ENCODE measurements at places on chromosomes 4 and X. TPM values are rescaled to one million over a fixed set of nuclear protein-coding genes. Genes with fewer than 3 reads are reported as not detected.

DNA sequence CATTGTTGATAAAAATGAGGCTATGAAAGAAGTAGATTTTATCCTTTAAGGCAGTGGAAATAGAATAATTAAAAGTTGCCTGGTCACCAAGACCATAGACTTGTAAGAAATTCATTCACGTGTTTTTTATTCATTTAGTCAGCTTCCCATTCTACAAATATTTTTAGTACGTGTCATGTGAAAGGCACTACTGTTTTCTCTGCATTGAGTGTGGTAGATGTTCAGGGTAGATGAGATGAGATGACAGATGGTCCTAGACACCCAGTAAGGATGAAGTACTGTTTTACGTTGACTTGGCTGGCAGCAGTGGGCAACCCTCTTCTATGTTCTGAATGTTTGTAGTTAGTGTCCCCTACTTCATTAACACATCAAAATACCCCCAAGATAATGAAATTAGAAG is 228.1 kb downstream of the ARHGAP24 start:
- no peak for DNase-seq

ZNF518B gene
- total RNA-seq = 3.7 TPM

DNA sequence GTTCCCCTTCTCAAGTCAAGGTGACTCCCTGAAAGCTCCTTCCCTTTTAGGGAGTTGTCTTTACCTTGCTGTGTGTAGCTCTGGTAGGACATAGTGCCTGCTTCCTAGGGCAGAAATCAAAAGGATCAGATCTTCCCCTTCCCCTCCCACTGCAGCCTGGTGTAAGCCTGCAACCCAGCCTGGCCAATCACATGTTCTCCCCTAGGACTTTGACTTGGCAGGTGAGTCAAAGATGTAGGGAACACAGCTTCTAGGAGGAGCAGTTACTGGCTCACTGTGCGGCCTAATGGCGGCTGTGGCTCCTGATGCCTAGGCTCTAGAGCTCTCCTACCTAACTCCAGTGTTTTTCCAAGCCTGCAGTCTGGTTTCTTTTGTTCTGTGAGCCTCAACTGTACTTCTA is 103.9 kb downstream of the AASDH start:
- DNase-seq = no peak

FABP2 gene
- total RNA-seq = not detected

- DNase-seq = no peak
Measured at GRCh38 chr4:183240581-183241321, 79.3 kb downstream of the CLDN22 start.

GRCh38 chrX:69055193-69055592 is 110.1 kb downstream of the PJA1 start:
- DNase-seq = no peak

GRCh38 chr4:87192145-87192919 is 28.1 kb downstream of the KLHL8 start:
- DNase-seq = no peak

GRCh38 chr4:166121897-166122296 is 248.9 kb downstream of the TLL1 start:
- no peak for DNase-seq

- no peak for DNase-seq
Measured at GRCh38 chrX:16594490-16594889, 55.5 kb upstream of the S100G start.

MGAT4D gene
- total RNA-seq = not detected

PCSK1N gene
- 112 TPM for total RNA-seq

- DNase-seq = no peak
Measured at GRCh38 chrX:24190500-24191156, 41.1 kb downstream of the ZFX start.

GRCh38 chrX:456551-457291 is 70.0 kb upstream of the PPP2R3B start:
- no peak for DNase-seq

ZMAT1 gene
- 0.70 TPM for total RNA-seq

ZDHHC15 gene
- total RNA-seq = not detected

- no peak for DNase-seq
Measured at GRCh38 chr4:82951196-82951595, 50.7 kb downstream of the THAP9 start.

DNA sequence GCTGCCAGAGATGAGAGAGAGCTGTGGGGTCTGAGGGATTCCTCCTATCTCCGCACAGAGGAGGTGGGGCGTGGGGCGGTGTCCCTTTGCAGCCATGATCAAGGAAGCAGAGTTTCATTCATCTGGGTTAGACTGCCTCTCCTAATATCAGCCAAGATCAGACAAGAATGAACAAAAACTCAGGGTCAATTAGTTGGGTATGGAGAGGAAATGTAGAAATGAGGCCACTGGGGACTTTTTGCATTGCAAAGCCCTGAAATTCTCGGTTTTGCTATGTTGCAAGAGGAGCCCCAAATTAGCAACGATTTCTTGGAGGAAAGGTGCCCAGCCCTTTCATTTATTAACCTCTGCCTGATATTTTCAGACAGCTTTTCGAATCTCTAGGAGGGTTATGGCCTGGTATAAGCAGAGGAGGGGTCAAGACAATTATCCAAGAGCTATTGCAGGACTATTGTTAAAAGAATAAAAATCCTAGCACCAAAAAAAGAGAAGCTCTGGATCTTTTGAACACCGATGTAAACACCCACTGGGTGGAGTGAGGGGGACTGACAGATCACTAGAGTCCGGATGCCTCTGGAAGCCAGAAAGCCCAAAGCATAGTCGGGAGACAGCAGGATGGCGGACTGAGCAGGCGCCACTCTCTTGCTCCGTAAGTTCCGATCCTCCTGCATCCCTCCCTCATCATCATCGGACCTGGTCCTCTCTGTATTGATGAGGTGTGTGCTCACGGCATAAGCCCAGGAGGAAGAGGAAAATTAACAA is 34.4 kb upstream of the ACSL1 start:
- DNase-seq = no peak

DNA sequence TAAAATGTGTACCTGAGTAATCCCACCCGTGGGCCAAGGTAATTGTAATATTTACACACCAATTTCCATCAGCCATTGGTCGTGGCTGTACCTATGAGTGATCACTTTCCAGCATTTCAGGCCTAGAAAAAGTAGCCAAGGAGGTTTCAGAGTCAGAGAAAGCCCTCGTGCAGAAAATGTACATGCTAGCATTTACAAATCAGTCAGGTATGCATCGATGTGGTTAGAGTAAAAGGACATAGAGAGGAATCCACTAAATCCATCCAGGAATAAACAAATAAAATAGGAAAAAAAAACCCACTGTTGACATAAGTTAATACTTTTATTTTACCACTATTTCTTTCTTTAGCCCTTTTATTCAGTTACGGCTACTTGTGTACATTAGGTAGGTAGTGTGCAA is 256.8 kb downstream of the TRIML1 start:
- no peak for DNase-seq

GRCh38 chr4:41039317-41039716 is 175.0 kb downstream of the APBB2 start:
- no peak for DNase-seq

- DNase-seq = no peak
Measured at GRCh38 chr4:105543881-105544280, 8.5 kb upstream of the ARHGEF38 start.

DNA sequence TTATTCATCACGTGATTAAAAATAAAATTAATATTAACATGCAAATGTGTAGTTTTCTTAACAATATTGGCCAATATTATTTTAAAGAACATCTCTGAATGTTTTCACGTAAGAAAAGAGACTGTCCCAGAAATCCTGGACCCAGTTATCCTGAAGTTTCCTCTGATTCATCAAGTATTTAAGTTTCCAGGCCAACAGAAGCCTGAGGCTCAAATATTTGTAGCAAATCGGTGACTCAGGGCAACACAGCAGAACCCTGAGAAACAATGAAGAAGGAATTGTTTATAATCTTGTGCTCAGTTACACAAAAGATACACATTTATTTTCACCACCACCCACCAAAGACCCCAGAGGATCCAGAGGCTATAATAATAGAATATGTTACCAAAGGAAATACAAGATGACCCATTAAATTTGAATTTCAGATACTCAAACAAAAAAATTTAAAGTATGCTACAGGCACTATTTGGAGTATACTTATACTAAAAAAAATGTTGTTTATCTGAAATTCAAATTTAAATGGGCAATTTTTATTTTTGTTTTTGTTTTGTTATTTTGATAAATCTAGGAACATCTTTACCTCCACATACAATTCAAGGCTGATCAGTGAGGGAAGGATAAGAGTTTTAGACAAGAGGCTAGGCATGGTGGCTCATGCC is 33.9 kb upstream of the SLC7A11 start:
- no peak for DNase-seq

EREG gene
- 33.8 TPM for total RNA-seq

FRG2 gene
- total RNA-seq = not detected

IL1RAPL1 gene
- total RNA-seq = 0.17 TPM

SLC10A6 gene
- not detected for total RNA-seq

- DNase-seq = no peak
Measured at GRCh38 chr4:170234800-170235199, 145.0 kb upstream of the AADAT start.

DNA sequence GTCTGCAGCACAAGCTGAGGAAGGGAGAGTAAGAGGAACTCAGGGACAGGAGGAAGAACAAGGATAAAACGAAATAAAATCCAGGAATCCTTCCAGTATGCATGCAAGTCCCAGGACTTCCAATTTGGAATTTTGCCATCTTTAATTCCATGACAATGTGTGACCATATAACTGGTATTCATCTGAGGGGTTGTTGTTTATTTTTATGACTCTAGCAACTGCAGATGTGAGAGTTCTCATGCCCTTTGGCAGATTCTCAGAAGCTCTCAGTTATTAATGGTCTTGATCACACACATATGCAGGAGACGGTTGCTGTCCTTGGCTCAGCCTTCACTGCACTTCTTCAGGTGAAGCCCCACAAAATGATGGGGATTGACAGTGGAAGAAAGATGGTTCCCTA is 148.2 kb downstream of the SMIM20 start:
- no peak for DNase-seq

Data from Caki2 (cell line).